ENCODE measurements at places on chromosomes 12 and 14.

- no peak for DNase-seq
Measured at GRCh38 chr12:27778206-27778605, 1.8 kb upstream of the KLHL42 start.

DNA sequence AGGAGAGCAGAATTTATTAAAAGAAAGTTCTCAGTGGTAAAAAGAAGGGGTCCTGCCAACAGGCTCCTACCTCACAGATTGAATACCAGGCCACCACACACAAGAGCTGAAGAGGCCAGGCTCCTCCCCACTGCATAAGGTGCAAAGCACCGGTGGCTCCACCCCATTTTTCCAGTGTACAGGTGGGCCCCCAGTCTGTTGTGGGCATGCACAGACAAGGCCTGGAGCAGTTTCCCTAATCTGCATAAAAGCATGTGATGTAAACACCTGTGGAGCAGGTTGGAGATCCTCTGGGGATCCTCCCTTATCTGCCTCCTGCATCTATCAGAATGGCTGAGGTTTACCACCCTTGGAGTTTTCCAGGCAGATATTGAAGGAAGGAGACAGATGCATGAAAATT lies 45.7 kb upstream of the PDZRN4 start:
- DNase-seq, result no peak

- no peak for DNase-seq
Measured at GRCh38 chr14:55153951-55154350, 24.9 kb downstream of the LGALS3 start.

GRCh38 chr14:68513137-68513536 lies 279.7 kb downstream of the ZFP36L1 start:
- no peak for DNase-seq

DNA sequence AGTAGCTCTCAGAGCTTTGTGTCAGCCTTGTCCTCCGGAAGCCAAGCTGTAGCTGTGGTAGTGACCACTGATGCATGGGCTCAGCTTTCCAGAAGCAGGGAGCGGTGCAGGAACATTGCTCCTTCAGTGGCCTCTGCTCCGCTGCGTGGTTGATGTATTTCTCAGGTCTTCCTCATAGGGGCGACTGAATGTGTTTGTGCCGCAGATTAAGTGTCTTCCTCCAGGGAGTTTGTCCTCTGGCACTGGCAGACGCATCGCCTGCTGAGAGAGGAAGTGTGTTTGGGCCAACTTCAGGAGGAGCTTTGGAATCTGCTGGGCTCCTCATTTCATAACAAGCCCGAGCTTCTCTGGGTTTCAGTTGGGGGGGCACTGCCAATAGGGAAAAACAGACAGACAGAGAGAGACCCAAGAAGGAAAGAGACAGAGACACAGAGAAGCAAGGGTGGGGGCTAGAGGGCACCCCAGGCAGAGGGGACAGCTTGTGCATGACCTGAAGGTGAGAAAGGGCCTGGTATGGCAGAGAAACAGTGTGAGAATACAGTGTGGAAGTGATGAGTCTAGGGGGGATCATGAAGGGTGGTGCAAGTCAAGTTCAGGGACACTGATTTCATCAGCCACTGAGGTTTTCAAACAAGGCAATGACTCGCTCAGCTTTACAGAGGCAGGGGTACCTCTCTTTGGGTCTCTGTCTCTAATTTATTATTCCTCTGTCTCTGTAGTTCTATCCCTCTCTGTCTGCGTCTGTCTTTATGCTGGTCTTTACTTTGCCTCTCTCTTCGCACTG lies 69.4 kb upstream of the PRIMA1 start:
- no peak for DNase-seq

DNA sequence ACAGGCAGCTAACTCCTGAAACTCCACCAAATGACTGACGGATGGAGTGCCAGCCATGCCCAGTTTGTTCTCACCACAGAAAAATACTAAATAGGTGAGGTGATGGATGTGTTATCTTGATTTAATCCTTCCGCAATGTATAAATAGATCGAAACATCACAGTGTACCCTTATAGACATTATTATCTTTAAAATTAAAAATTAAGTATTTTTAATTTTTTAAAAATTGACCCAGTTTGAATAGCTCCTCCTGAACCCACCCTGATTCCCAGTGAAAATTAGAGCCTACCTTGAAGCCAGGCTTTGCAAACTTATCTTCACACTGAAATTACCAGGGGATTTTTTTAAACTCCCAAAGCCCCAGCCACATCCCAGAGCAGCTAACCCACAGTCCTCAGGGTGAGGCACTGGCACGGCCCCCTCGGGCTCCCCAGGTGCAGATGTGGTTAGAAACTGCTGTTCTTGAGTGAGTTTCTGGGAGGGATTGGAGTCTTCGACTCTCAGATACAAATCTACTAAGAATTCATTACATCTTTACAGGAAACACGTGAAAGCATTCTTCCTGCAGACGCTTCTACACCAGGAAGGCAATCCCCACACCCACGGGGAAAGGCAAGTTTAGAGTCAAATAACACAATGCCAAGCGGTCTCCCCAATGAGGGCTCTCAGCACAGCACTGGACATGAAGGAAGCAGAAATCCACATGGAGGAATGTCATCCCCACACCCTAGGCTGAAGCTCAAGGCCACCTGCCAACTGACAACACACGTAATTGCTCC lies 126.4 kb downstream of the RIMBP2 start:
- DNase-seq, result no peak

DNA sequence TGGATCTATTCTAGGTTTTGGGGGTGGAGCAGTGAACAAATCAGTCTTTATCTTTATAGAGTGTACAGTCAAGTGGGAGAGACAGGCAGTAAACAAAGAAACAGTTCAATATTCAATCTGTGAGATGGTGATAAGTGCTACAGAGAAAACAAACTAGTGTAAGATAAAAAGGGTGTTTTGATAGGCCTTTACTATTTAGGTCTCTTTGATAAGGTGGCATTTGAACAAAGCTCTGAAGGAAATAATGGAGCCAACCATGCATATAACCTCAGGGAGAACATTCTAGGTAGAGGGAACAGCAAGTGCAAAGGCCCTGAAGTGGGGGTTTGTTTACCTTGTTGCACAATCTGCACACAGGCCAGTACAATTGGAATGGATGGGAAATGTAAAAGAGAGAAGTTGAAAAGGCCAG lies 47.3 kb downstream of the PTPN11 start:
- DNase-seq, result no peak
